ENCODE measurements at places on chromosomes 5 and 9.

DNA sequence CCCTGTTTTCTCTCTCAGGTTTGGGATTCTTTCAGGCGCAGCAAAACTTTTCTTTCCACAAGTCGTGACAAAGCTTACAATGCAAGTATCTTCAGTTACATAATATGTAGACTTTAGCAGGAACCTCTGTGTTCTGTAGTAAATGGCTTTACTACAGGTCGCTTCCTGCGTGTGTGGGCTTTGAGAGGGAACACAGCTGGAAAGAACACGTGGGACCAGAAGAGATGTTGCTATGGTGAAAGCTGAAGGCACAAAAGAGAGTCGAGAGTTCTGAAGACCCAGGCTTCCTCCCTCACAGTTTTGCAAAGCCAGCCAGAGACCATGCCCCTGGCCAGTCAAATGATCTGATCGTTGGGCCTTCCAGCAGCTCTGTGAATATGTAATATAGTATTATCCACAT lies 4.0 kb downstream of the ANKRD55 start:
- no peak for DNase-seq

DNA sequence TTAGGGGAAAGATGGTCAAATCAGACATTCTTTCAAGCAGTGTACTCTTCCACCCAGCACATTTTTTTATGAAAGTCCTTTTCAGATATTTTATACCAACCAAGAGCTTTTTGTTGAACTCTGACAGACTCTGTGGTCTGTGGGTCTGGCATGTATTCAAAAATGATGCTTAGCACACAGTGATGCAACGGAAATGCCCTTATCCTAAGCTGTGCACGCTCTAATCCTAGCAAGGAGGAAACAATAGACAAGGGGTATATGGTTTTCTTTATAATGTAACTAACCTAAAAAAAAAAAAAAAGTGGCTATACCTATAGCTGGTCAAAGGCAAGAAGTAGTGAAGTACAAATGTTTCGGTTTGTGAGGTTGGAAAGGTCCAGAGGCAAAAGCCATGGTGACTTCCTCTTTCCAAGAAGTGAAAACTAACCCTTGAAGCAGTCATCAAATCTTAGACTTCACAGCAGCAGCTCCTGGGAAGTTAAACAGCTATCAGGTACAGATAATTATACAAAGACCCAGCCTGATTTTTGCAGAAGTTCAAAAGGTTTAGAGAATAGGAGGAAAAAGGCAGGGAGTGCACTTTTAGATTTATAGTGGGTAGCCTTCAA lies 82.5 kb downstream of the SEMA6A start:
- no peak for DNase-seq

DNA sequence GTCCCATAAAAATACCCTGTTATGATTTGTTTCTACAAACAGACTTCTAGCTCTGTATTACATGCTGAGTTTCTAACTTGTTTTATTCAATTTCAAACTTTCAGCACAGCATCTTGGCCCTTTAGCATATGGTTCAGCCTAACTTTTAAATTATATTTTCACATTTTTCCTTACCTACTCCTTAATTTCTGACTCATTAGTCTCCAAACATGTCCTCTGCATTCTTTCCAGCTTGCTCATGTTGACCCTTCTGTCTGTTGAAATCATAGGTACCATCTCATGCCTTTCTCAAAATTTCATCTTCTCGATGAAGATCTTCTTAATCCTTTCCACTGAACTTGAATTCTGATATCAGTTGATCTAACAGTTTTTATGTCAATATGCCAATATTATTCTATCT lies 200.9 kb upstream of the RIOK2 start:
- no peak for DNase-seq

GRCh38 chr5:132505641-132506040 lies 15.1 kb upstream of the IRF1 start:
- DNase-seq: no peak

DNA sequence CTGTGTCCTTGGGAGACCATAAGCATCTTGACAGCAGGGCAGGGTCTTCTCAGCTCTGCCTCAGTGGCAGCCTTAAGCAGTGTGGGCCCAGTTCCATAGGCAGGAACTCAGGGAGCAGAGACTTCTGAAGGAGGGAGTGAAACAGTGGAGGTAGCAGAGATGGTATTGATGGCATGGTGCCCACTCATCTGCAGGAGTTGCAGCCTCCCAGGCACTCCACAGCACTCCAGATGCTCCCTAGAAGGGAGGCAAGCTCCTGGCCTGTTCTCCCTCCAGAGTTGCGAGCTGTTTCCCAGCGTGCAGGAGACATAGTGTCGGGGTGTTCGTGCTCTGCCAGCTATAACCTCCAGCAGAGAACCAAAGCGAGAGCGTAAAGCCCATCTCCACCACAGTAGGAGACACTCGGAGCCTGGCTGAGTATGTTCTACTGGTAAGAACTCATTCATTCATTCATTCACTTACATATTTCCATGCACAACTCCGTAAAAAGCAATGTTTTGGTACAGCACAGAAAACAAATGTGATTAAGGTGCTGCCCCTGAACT lies 31.4 kb upstream of the UNC5A start:
- no peak for DNase-seq

GRCh38 chr9:14207352-14207995 lies 106.5 kb downstream of the NFIB start:
- no peak for DNase-seq

GRCh38 chr9:113858282-113858681 lies 17.8 kb upstream of the ZNF618 start:
- DNase-seq: no peak

All from activated CD4-positive, alpha-beta T cell treated with anti-CD3 and anti-CD28 coated beads, Interleukin-2, amount 50 U/mL, for 48 hours (primary cell).